ENCODE measurements at places on chromosomes 2 and 18. TPM values are rescaled to one million over a fixed set of nuclear protein-coding genes. Genes with fewer than 3 reads are reported as not detected.

DNA sequence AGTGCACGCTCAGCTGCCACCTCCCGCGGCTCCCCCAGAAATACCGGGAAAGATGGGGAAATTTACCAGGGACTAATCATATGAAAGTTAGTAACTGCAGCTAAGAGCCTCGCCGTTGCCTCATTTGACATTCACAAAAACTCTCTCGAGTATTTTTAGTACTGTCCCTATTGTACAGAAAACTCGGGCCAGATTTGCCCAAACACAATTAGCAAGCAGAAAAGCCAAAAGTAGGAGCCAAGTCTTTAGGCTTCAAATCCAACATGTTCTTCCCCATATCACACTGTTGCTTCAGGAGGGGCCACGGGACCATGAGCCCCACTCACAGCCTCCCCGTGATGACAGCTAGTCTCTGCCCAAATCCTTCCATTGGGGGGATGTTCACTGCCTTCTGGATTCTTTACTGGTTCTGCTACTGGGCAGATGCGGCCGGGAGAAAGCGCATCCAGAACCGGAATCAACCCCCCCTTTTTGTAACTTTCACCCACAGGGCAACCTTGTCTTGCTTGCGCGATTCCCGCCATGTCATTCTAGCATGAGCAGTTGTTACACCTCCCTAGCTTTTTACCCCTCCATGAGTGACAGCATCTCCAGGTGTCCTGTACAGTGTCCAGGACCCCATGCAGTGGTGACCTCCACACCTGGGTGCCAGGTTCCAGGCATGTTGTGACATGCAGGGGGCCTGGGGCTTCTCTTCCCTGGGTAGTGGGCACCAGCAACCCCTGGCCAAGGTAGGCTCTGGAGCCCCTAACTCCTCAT is 35.2 kb downstream of the CENPO start:
- DNase-seq, result no peak

- DNase-seq, result no peak
These were observed 314.7 kb downstream of the METTL4 start for GRCh38 chr18:2256577-2256976.

The NT5DC4 gene
- not detected for total RNA-seq

The MRPL30 gene
- 27.9 TPM for total RNA-seq

GRCh38 chr18:23827681-23828080 is 138.4 kb downstream of the LAMA3 start:
- no peak for DNase-seq

The TUBA3E gene
- not detected for total RNA-seq

- DNase-seq, result no peak
These were observed 108.1 kb downstream of the LYPD6 start for GRCh38 chr2:149438330-149438960.

DNA sequence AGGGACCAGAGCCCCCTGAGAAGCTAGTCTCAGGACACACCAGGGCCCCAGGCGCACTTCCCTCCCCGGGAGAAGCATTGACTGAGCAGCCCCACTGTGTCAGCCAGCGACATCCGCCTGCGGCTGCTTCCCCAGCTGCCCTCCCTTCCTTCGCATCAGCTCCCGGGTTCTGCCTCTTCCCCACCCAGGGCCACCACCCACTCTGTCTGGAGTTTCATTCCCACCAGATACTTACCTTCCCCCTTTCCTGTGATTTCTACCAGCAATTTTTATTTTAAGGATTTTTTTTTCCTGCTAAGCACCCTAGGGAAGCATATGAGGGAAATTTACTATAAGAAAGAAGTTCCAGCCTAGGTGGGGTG is 99.2 kb downstream of the SMAD7 start:
- DNase-seq, result no peak

GRCh38 chr2:29423061-29423666 is 307.9 kb downstream of the CLIP4 start:
- DNase-seq, result no peak

DNA sequence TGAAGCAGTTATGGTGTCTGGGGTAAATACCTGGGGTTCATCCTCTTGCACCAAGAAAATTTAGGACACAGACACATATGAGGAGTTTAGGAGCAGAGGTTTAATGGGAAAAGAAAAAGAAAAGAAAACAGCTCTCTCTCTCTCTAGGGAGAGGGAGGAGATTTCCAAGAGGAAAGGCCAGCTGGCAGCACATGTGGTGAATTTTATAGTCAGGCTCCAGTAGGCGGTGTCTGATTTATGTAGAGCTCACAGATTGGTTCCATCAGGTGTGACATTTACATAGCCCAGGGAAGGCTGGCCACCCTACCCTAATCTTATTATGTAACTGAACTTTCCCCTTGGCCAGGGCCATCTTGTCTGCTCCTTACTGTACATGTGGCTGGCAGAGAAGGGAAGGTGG is 297.5 kb upstream of the RGPD4 start:
- DNase-seq, result no peak

The GRB14 gene
- total RNA-seq, result not detected

The CFAP221 gene
- not detected for total RNA-seq

The REG3A gene
- not detected for total RNA-seq

- DNase-seq, result no peak
These were observed 24.6 kb upstream of the MC5R start for GRCh38 chr18:13799396-13799795.

Measured in activated naive CD4-positive, alpha-beta T cell treated with anti-CD3 and anti-CD28 coated beads, Interleukin-2, amount 50 U/mL, for 72 hours (primary cell).